ENCODE measurements at places on chromosomes 6 and 20.

DNA sequence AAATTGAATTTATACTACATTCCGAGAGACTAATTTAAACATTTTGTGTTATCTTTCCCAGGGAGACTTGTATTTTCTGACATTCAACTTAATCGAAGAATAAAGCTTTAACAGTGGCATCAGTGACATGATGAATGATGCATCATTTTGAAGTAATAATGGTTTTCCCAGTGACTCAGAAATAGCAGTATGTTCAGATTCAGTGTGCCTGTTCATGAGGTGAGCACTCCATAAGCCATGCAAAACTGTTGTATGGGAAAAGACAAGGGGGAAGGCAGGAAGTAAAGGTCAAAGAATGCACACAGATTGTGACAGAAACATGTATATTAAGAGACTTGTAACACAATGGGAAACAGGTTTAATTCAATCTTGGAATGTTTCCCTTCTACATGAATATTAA is 1348.2 kb upstream of the GJE1 start:
- DNase-seq = no peak

DNA sequence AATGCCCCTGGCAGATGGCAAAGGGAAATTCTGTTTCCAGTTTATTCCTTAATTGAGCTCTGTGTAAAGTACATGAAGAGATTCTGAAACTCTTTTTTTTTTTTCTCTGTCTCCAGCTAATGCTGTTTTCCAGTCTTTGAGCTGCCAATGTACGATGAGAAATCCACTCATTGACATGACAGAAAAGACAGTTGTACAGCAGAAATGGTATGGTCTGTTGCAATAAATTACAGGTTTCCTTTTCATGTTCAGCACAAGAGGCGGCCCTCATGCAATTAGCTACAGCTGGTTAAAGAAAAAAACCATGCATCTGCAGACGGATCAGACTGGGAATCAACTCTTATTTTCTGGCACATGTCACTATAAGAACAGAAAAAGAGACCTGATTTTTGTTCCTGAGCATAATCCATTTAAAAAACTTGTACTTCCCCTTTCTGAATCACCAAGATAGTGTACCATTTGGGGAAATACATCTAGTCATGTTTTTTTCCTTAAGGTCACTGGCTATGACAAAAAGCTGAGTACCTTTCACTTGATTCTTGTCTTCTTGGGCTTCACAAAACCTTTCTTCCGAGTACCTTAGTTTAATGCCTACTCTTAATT is 289.8 kb upstream of the PREP start:
- DNase-seq = no peak

- no peak for DNase-seq
Observed at GRCh38 chr6:129105035-129105434, 222.1 kb downstream of the LAMA2 start.

- DNase-seq = no peak
Observed at GRCh38 chr20:55273149-55273548, 732.2 kb downstream of the CBLN4 start.

- no peak for DNase-seq
Observed at GRCh38 chr6:117619178-117619577, 16.9 kb upstream of the GOPC start.

Data from retinal pigment epithelial cell (primary cell).